COR-L47 (cell line): ENCODE measurements at places on chromosomes 12 and 14.

GRCh38 chr12:120646044-120646443 is 5.6 kb downstream of the CABP1 start:
- no peak for DNase-seq

DNA sequence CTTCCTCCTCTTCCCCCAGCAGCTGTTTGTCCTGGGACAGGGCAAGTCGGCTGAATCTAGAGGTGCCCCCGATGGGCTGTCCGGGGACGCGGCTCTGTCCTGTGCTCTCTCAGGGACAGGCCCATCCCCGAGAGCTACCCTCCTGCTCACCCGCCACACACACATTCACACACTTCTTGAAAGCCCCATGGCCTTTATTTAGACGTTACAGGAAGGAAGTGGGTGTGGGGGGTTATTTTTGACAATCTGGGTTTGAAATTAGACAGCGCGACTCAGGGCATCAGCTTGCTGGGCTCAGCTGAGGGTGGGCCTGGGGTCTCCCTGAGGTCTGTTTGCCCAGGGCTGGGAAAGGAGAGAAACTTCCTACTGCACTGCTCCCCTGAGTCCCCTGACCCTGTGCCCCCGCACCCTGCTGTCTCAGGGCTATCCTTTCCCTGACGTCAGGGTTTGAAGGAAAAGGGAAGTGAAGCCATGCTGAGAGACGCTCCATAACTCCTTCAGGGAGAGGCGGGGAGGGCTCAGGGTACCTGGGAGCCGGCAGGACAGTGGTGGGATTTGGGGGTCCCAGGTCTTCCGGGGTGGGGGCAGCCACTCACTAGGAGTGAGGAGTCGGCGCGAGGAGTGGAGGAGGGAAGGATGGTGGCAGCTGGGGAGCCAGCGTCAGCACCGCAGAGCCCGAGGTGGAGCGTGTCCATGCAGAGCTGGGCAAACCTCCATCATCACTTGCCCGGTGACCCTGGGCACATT is 8.1 kb downstream of the PTPN6 start:
- DNase-seq, result no peak

GRCh38 chr14:64573109-64573508 is 23.3 kb downstream of the PPP1R36 start:
- no peak for DNase-seq

DNA sequence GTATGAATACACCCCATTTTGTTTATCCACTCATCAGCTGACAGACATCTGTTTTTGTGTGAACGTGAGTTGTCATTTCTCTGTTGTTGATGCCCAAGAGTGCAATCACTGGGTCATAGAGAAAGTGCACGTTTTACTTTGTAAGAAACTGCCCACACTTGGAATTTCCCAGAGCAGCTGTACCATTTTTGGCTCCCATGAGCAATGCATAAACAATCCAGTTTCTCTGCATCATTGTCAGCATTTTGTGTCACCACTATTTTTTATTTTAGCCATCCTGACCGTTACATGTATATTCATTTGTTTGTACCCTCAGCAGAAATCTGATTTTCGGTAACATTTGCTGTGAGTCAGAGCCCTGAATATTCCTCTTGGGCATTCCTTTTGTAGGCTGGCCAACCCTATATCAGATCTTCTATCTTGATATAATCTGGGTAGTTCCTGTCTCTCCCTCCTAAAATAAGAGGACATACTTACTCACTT is 62.7 kb downstream of the RBM19 start:
- no peak for DNase-seq

GRCh38 chr14:71534506-71534905 is 397.7 kb upstream of the RGS6 start:
- DNase-seq, result no peak

DNA sequence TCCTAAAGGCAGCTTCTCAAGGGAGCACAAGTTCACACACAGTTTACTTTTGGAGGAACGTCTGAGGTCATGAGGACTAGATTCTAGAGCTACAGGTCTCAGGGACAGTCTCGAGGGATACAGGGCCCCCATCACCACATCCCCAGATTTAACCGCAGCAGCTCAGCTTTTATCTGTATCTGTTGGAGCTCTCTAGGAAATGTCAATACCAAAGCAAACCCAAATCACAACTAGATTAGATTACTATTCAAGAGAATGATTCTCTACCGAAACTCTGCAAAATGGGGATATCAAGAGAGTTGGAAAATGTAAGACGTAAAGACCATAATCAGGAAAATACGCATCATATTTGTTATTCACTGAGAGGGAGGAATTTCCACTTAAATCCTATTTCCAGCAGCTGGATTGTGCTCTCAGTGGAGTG is 4.0 kb upstream of the MYRFL start:
- no peak for DNase-seq

DNA sequence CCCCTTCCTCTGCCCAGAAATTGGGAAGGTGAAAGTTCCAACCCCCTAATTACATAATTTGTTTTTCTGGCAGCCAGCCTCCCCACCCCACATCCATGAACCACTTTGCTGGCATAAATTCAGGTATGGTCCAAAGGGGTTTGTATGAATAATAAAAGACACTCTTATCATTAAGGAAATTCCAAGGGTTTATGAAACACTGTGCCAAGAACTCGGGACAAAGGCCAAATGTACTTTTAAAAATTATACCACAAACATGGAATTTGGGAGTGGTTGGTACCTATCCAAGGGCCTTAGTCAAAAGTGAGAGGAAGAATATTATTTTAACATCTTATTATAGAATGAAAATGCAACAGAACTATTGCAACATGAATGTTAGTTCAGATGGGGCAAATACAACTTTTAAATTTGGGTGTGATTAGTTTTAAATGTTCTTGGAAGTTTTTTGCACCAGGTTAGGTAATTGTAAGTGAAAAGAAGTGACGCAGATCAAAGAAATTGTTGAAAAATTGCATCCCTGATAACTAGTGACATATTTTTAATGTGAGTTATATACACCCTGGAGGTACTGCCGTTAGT is 217.8 kb downstream of the TMEM117 start:
- no peak for DNase-seq

DNA sequence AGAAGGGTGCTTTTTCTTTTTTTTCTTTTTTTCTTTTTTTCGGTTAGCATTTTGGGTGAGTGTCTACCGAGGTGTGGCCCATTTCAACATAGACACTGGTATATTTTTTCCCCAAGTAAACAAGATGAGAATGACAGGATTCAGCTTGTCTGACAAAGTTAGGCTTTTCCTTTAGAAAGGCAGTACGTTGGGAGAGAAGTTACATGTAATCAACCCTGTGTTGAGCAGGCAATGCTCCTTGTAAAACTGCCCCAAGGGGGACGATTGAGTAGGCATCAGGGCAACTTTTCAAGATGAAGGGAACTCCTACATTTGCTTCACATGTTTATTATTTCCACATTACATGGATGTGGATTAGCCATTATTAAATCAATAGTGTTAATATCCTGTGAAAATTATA is 1.7 kb downstream of the EMP1 start:
- DNase-seq, result no peak

- no peak for DNase-seq
Observed at GRCh38 chr12:65335021-65335714, 56.7 kb downstream of the MSRB3 start.

GRCh38 chr12:4477129-4477528 is 31.5 kb upstream of the FGF6 start:
- DNase-seq, result no peak

DNA sequence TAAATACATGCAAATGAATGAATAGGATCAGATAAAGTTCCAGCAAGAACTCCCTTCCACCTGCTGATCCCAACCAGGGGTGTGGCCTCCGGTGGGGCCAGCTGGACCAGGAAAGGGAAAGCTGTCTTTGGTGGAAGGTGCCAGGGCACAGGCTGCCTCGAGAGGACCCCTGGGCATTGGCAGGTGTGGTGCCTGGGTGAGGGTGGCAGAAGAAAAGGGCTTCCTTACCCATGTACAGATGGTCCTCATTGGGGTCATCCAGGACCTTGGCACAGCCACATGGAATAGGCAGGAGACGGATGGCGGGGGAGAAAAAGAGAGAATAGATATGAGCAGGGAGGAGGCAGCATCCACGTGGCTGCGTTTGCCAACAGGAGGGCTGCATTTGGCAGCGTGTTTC is 36.4 kb downstream of the CAMKK2 start:
- DNase-seq, result no peak

- no peak for DNase-seq
Observed at GRCh38 chr12:16269946-16270345, 7.5 kb downstream of the SLC15A5 start.

DNA sequence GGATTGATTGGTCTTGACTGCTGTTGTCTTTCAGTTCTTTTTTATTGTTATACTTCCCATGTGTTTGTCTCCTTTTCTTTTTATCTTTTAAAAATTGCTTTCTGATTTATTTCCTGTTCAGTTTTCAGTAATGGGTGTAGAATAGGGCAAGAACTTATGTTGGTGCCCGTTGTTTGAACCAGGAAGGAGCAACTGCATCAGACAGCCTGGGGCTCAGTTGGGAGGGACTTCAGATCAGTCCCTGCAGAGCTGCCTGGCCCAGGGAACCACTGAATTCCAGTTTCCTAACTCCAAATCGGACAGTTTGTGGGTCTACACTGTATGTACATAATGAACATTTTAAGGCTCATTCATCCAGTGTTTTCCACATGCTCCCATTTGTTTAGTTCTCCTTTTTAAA is 64.9 kb downstream of the FBXO34 start:
- DNase-seq, result no peak

- DNase-seq, result no peak
Observed at GRCh38 chr12:43167691-43168090, 384.3 kb downstream of the ADAMTS20 start.

GRCh38 chr12:113414519-113415038 is 7.6 kb upstream of the SDSL start:
- DNase-seq, result no peak

DNA sequence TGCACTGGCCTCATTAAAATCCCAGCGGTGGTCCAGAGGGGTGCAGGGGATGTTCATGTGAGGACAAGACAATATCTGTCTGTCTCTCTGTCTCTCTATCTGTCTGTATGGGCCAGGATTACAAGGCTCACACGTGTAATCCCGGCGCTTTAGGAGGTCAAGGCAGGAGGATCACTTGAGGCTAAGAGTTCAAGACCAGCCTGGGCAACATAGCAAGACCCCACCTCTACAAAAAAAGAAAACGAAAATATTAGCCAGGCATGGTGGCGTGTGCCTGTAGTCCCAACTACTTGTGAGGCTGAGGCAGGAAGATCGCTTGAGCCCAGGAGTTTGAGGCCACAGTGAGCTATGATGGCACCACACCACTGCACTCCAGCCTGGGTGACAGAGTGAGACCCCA is 117.1 kb downstream of the PHETA1 start:
- DNase-seq, result no peak

DNA sequence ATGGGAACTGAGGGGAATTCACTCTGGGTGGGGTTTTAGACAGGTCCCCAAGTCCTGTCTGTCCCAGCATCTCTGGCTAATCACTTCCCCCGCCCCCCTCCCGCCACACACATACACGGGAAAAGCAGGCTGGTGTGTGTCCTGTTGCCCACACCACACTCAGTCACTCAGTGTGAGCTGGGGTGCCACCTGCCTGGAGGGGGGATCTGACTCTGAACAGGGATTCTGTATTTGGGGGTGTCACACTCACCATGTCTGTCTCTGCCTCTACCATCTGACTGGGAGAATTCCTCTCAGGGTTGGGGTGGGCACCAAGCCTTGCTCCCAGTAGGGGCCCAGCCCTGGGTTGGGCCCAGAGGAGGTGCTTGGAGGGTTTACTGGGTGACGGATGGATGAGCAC is 31.1 kb downstream of the SH2B3 start:
- no peak for DNase-seq

DNA sequence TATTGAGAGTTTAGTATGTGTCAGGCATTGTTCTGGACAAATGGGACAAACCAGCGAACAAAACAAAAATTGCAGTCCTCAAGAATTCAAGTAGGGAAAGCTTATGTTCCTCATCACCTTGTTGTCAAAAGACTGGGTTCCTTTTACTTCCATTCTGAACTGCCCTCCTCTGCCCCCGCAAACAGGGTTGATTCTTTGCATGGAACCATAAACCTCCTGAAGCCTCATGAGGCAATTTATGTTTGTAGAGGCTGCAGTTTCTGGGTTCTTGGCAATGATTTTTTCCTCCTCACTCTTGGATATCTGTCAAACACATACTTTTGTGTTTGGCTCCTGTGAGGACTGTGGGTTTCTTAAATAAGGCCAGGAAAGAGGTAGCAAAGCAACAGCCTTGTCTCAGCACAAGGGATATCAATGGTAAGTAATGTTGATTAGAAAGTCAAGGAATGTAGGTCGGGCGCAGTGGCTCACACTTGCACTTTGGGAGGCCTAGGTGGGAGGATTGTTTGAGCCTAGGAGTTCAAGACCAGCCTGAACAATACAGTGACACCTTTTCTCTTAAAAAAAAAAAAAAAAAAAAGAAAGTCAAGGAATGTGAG is 13.9 kb downstream of the COPZ1 start:
- no peak for DNase-seq

- no peak for DNase-seq
Observed at GRCh38 chr14:59100205-59100604, 88.3 kb upstream of the DAAM1 start.

- peak; percentile 93 for DNase-seq
Observed at GRCh38 chr12:88529531-88530488, 50.5 kb downstream of the KITLG start.

GRCh38 chr14:68716698-68717097 is 76.2 kb downstream of the ZFP36L1 start:
- no peak for DNase-seq

GRCh38 chr12:130872179-130873096 is 572 bp downstream of the RAN start:
- no peak for DNase-seq

GRCh38 chr12:79016181-79016580 is 151.6 kb downstream of the SYT1 start:
- DNase-seq, result peak; percentile 90

DNA sequence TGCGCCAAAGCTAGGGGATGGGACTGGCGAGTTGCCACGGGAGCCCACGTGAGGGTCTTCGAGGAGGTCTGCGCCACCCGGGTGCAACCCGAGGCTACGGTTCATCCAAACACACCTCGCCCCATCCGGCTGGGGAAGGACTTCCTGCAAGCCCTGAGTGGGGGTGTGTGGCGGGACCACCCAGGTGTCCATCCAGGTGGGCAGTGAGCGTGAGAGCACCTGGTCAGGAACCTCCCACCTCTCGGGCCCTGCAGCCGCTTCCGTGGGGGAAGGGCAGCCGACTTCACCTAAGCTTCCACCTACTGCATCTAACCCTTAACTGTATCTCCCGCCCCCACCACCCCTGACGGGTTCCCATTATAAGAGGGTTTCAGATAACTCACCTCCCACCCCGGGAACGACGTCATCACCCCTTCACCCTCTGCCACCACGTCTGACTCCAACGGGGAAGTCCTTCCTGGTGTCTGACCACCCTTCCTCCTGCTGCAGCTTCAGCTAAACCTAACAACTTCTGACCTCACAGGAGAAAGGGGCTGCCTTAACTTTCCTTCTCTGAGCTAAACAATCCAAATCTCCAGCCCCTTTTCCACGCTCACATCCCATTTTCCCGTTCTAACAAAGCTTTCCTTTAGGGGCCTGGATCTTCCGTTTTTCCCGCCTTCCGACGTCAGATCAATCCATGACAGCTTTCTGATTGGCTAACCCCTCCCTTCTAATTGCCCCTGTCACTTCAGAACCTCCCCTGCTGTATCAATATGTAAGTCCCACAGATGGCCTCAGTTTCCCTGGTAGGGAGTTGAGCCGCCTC is 27.4 kb upstream of the SMUG1 start:
- no peak for DNase-seq
